ENCODE measurements at places on chromosomes 1 and 21.

- DNase-seq, result no peak
Observed at GRCh38 chr1:236835491-236835890, 40.4 kb downstream of the MTR start.

DNA sequence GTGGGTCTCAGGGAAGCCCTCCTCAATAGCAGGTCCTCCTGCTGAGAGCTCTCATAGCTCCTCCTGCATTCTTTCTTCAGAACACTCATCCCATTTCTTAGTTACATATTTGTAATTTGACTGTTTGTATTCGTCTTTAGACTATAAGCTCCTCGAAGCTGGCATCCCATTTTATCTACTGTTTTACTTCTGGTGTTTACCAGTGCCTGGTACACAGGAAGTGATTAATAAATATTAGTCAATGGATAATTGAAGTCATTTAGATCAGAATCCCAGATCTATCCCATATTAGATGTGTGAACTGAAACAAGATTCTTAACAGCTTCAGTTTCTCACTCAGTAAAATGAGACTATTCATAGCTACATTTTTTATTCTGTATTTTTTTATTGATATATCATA, 88.7 kb downstream of the PLPP3 start:
- DNase-seq, result no peak

DNA sequence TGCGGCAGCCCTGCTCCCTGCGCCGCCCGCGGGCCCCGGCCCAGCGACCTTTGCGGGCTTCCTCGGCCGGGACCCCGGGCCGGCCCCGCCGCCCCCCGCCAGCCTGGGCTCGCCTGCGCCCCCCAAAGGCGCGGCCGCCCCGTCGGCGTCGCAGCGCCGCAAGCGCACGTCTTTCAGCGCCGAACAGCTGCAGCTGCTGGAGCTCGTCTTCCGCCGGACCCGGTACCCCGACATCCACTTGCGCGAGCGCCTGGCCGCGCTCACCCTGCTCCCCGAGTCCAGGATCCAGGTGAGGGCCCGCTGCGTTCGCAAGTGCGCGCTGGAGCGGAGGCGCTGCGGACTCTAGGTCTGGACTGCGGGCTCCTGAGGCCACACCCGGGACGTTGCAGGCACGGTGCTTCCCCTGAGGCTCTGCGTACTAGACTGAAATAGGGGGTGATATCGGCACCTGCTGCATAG, 351 bp downstream of the MIXL1 start:
- DNase-seq, result no peak

- no peak for DNase-seq
Observed at GRCh38 chr1:9823693-9823942, 147 bp downstream of the CLSTN1 start.

DNA sequence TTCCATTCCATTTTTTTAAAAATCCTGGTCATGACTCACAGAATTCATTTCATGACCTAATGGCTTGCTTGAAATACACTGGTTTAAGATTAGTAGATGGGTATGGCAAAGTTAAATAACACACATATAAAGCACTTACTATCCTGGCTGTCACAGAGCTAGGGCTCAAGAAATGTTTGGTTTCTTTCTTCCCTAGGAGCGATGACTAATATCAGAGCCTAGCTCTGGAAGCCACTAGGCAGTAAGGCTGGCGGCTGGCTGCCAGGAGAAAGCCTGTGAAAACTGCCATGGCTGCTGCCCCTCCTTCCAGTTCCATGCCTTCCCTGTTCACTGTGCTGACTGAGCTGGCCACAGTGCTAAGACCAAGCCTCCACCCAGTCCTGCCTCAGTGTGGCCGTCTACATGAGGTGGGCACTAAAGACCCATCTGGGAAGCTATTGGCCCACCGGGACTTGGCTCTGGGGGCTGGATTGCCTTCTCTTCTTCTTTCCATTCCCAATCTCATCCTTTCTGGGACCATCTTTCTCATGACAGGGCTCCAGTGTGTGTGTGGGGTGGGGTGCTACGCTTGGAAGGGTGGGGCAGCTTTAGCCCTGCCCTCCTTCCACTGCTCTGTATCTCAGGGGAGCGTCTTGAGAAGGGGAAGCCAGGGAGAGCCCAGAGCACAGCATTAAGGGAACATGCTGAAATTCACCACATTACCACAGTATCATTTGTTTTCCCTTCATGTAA, 10.8 kb upstream of the ASCL5 start:
- DNase-seq, result no peak

DNA sequence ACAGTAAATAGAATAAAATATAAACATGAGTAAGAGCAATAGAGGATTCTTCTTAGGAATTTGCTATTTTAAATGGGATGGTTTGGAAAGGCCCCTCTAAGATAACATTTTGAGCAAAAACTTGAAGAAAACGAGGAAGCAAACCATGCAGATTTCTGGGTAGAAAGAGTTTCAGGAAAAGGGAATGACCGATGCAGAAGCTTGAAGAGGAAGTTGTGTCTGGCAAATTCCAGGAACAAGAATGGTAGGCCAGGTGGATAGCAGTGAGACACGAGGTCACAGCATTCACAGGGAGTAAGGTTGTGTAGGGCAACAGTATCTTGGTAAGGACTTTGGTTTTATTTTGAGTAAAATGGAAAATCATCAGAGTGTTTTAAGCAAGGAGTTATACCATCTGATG, 108.9 kb downstream of the PEX14 start:
- DNase-seq, result no peak

DNA sequence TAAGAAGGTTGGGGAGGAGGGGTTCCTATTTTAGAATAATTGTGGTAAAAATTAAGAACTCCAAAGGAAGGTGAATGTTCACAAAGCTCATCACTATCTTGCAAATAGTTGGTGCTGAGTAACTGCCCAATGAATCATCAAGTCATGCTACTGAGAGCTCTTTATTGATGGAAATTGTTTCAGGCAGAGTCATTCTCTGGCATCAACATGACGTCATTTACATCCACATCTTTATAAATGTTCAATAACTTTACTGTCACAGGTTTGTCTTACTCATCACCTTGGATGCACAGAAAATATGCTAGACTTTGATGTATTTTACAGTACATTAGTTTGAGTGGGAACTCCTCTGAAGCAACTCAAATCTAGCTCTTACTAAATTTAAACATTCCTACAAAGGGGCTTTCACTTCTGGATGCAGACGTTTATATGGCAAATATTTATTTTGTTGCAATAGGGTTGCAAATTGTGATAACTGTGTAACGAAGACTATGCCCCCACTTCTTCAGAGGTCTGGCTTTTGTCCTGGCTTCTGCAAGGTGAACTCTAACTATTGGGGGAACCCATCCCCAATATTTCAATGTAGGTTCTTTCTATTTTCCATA, 273.7 kb upstream of the AJAP1 start:
- no peak for DNase-seq

DNA sequence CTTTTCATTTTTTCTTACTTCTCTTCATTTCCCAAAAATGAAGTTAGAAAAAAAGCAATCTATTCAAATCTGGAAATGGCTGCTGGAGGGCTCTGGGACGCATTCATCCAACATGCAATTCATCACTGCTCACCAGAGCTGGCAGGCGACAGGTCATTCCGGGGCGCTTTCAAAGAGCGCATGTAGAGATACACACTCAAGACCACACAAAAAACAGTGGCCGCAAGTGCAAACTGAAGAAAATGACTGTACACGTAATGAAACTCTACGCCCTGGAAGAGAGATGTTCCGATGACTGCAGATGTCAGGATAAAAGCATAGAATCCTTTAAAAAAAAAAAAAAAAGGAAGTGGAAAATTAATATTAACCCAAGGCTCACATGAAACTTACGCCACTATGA, 15.5 kb downstream of the LBR start:
- DNase-seq, result no peak

DNA sequence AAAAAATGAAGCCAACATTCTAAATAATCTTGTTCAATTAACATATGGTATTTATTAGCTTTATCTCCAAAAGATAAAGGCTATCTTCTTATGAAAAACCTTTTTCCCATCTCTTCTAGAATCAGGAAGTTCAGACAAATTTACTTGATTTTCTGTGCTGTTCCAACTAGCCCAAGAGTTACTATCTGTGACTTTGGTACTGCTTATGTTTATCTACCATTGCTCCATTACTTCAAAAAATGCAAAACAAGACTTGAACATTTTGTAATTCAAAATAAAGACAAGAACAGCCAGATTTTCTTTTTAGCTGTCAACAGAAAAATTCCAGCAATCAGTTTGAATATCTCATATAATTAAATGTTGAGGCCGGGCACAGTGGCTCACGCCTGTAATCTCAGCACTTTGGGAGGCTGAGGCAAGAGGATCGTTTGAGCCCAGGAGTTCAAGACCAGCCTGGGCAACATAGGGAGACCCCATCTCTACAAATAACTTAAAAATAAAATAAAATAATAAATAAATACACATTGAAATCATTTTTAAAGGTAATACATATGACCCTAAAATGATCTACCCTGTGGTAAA, 188.5 kb downstream of the LTN1 start:
- no peak for DNase-seq

DNA sequence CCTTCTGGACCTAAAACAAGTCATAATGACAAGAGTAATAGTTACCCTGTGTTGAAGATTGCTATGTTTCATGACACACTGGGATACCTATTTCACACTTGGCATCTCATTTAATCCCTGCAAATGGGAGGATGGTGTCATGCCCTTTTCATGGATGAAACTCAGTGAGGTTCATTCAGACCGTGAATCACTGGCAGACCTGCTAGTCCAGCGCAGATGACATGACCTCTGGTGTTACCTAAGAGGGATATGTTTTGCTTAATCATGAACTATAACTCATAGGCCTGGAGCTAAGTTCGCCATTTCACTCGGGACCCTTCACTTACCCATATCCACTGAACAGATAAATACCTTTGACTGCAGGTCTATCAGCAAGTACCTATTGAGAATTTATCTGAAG, 286.6 kb upstream of the FMN2 start:
- DNase-seq, result no peak

- no peak for DNase-seq
Observed at GRCh38 chr1:93665015-93665414, 16.6 kb downstream of the BCAR3 start.

- no peak for DNase-seq
Observed at GRCh38 chr1:165486663-165487062, 41.7 kb upstream of the RXRG start.

- DNase-seq, result no peak
Observed at GRCh38 chr21:35190201-35190701, 141.1 kb upstream of the RUNX1 start.

GRCh38 chr1:29210278-29211085, 20.3 kb downstream of the MECR start:
- no peak for DNase-seq

- DNase-seq, result no peak
Observed at GRCh38 chr21:37435120-37435519, 68.5 kb downstream of the DYRK1A start.

DNA sequence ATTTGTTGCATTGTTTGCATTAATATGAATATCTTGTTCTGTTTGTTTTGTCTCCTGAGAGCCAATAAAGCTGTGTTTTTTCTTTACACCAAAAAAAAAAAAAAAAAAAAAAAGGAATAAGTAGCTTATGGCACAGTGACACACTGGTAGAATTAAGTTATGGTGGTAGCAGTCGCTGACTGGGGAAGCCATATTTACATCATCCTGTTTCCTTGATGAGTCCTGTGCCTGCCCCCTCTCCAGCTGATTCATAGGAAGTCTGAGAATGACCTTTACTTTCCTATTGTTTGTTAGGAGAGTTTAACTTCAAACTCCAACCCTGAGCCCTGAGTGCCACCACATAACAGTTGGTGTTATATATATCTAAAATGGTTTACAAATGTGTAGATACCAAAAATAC, 62.2 kb downstream of the OBSCN start:
- DNase-seq, result no peak

DNA sequence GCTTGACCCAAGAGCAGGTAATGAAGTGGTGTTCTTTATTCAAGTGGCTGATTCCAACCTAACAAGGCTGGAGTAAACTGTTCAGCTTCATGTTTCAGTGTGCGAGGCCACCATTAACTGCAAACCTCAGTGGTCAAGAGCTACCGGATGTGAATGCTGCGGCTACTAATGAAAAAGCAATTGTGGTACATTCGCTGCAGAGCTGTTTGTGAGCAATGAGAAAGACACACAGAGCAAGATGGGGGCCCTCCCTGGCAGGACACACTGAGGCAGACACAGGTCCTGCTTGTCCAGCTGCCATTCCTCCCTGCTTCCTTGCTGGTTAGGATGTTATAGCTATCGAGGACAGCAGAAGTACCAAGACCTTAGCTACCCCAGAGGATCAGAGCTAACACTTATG, 26.1 kb downstream of the SYF2 start:
- no peak for DNase-seq

GRCh38 chr1:2799811-2800663, 1.5 kb downstream of the TTC34 start:
- DNase-seq, result no peak

DNA sequence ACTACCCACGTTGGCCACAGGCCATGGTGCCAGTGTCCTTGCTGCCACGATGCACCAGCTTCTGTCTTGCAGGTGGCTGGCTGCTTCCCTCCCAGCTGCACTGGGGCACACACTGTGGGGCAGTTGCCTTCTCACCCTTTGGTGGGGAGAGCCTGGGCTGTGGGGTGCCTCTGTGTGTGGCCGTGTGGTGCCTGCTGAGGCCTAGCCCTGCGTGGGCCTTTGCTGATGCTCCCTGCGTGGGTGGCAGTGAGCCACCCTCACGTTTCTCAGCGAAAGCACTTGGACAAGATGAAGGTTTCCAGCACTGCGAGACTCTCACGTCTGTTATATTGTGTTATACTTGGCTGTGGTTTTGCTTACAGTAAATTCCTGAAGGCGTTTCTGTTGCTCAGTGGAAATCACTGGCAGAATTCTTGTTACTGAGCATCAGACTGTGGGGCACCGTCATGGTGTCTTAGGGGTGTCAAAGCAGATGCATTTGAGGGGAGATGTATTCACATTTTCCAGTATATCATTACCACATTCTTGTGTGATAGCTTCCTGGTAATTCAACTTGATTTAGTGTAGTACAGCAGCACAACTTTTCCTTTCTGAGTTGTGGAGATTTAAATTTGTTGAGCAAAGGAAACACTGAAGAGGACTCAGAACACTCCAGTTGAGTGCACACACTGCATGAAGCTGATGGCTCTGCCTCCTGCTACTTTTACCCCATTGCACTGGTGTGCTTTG, 124.7 kb downstream of the PCBP3 start:
- DNase-seq, result no peak

DNA sequence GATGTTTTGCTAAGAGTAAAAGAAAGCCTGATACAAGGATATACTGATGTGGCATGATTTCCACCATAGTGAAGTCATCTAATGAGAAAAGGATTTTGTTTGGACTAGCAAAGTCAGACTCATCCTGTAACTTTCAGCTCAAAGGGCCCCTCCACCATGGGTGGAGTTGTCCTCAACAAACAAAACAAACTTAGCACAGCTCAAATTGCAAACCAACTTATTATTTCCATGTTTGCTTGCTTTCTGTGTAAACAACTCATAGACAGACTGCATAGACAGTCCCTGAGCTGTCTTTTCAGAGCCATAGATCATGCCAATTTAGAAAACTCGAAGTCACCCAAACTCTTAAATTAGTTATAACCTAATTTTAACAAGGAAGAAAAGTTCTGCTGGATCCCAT, 69.4 kb upstream of the VAV3 start:
- no peak for DNase-seq

All from activated CD8-positive, alpha-beta memory T cell treated with anti-CD3 and anti-CD28 coated beads for 4 hours (primary cell).